Stimulated activated CD4-positive, alpha-beta T cell treated with anti-CD3 and anti-CD28 coated beads, Interleukin-4, amount 100 ng/mL, for 24 hours (primary cell): ENCODE measurements at places on chromosomes 7 and 10.

- no peak for DNase-seq
These were observed 88.7 kb downstream of the SAMD9 start for GRCh38 chr7:93029056-93029455.

DNA sequence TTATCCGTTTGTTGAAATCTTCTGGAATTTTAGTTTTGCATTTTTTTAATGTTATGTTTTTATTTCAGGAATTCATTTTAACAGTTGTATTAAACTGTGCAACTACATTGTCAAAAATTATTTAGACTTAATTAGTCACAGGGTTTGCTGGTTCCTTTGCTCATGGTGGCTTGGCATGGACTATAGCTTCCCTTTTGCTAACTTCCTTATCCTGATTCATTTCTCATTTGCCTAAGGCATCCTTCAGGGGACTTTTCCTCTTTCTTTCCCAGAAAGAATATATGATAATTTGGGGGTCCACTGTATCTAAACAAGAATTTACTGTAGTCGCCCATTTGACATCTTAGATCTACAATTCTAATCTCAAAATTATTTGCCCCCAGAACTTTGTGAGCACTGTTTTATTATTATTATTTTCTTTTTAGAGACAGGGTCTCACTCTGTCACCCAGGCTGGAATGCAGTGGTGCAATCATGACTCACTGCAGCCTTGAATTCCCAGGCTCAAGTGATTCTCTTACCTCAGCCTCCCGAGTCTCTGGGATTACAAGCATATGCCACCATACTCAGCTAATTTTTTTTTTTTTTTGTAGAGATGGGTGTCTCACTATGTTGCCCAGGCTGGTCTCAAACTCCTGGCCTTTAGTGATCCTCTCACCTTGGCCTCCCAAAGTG is 13.9 kb downstream of the FIGNL1 start:
- no peak for DNase-seq

- no peak for DNase-seq
These were observed 182.2 kb downstream of the WDR11 start for GRCh38 chr10:121033366-121033765.

DNA sequence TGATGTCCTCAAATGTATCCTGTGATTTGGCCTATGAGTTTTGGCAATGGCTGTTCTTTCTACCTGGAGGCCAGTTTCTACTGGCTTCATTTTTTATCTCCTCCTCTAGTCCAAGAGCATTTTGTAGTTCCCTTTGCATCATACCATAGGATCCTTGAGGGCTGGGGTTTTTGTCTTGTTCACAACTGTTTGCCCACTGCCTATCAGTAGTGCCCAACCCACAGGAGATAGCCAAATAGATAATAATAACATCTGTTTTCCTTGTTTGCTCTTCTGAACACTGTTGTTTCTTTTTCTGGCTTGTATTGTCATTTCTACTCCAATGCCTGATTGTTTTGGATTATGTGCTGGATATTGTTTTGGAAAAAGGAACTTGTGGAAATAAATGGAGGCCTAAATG is 3.4 kb downstream of the CDK1 start:
- DNase-seq: no peak

- no peak for DNase-seq
These were observed 456.8 kb upstream of the KLF6 start for GRCh38 chr10:4241724-4242345.

DNA sequence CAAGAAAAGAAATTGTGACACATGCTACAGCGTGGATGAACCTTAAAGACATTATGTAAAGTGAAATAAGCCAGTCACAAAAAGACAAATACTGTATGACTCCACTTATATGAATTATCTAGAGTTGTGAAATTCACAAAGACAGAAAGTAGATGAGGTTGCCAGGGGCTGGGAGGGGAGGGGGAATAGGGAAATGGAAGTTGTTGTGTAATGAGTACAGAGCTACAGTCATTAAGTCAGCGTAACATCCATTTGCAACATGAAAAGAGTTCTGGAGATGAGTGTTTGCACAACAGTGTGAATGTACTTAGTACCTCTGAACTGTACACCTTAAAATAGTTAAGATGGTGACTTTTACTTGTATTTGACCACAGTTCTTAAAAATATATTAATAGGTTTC is 112.1 kb upstream of the CDK1 start:
- peak; percentile 18 for DNase-seq

- DNase-seq: no peak
These were observed 1203.2 kb downstream of the SORCS3 start for GRCh38 chr10:105844241-105844640.

- DNase-seq: no peak
These were observed 654 bp downstream of the ALKBH4 start for GRCh38 chr7:102463841-102464576.
